Spinal cord (tissue), 10 donors: ENCODE measurements at places on chromosomes 6 and 20. TPM values are rescaled to one million over a fixed set of nuclear protein-coding genes. Genes with fewer than 3 reads are reported as not detected.
A peak's percentile ranks its signal among the peaks of the same experiment; 100 is the strongest.

- no peak overlapping the region for H3K4me3 ChIP-seq
- peaks cover 43% of the 10 kb centered on the region for H3K36me3 ChIP-seq
- H3K27ac ChIP-seq, result no peak overlapping the region
- peaks cover 7% of the 10 kb centered on the region for H3K4me1 ChIP-seq
Measured at GRCh38 chr20:2149507-2149906, 47.9 kb downstream of the STK35 start.

DNA sequence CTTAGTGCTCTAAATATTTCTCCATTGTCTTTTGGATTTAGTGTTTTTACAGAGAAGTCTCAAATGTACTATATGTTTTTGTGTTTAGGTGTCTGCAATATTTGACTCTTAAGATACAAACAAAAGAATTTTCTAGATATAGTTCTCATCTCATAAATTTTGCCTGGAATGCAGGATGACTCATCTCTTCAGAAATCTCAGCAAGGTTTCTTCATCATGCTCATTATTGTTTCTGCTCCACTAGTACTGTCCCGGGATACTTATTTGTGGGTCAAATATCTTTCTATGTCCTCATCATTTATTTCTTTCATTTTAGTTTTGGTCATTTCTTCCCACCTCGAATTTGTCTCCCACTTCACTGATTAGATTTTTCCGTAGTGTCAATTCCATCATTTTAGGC is 9.5 kb downstream of the AHI1 start:
- no peak for DNase-seq
- peaks cover 5% of the 10 kb centered on the region for H3K36me3 ChIP-seq
- no peaks in the 10 kb centered on the region for H3K4me1 ChIP-seq

GRCh38 chr6:148328876-148329555 is 13.6 kb upstream of the SASH1 start:
- H3K4me1 ChIP-seq, result no peaks in the 10 kb centered on the region
- peak overlapping the region; percentile 72 for H3K27ac ChIP-seq
- no peak overlapping the region for H3K4me3 ChIP-seq
- H3K27me3 ChIP-seq, result no peaks in the 10 kb centered on the region

DNA sequence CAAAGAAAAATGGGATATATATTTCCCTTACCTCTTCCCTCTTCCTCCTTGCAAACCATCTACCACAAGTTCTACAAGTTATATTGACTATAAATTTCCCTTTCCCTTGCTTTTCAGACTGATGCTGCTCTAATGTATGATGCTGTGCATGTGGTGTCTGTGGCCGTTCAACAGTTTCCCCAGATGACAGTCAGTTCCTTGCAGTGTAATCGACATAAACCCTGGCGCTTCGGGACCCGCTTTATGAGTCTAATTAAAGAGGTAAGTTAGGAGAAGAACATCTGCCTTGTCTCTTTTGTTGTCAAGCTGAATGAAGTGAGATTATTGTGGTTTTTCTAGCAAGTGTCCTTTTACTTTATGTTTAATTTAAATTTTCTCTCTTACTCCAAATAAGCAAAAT is 406.0 kb downstream of the GRIK2 start:
- H3K27me3 ChIP-seq, result no peaks in the 10 kb centered on the region
- H3K4me1 ChIP-seq, result no peaks in the 10 kb centered on the region
- no peak overlapping the region for H3K27ac ChIP-seq
- DNase-seq, result no peak
- no peak overlapping the region for H3K4me3 ChIP-seq

DNA sequence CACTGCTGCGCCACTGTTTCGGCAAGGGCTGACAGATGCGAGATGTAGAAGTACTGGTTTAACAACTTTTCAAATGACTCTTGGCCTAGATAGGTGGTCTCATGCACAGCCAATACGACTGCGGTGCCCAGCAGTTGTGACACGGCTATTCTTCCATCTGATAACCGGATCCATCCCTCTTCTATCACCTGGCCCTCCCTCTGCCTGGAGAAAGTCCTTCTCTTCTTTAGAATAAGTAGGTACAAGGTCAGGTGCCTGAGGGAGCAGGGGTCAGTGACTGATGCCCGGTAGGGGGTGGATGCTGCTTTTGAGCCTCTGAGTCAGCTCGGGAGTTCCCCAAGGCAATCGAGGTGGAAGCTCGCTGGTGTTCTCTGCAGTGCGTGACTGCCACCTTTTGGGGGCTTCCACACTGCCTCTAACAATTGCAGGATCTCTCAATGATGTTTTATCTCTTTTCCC is 166.8 kb upstream of the GRIK2 start:
- no peak overlapping the region for H3K4me3 ChIP-seq
- H3K36me3 ChIP-seq, result no peaks in the 10 kb centered on the region
- H3K27me3 ChIP-seq, result no peaks in the 10 kb centered on the region
- H3K4me1 ChIP-seq, result no peaks in the 10 kb centered on the region
- H3K27ac ChIP-seq, result no peak overlapping the region
- no peak for DNase-seq

DNA sequence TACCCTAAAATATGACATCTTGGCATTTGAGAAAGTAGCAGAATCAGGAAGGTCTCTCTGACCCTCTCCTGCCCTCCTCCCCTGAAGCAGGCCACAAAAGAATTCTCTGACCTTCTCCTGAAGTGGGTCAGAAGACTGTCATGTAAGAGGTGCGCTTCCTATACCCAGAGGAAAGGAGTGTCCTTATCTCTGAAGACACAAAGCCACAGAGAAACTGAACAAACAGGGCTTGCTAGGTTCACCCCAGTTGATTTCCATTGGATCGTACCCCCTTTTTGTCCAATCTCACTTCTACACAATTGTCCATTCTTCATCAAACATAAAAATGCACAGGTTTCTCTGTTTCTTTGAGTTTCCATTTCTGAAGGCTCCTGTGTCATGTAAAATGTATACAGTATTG is 272.0 kb upstream of the SOX4 start:
- no peak for DNase-seq
- H3K4me1 ChIP-seq, result no peaks in the 10 kb centered on the region
- no peak overlapping the region for H3K27ac ChIP-seq
- H3K27me3 ChIP-seq, result no peaks in the 10 kb centered on the region

DNA sequence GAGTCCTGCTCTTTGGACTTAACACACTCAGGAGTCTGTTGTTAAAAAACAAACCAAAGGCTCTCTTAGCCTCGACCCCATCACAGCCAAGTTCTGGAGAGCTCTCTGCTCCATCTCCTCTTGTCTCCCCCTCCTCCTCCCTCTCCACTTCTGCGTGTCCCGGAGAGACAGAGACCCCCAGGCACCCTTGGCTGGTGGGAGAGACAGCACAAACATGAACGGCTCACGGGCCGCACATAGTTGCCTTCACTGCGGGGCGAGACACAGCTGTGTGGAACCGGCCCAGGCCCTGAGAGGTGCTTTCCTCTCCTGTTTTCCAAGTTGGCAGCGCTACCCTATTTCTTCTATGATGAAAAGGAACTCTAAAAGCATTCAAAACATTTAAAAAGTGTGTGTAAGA is 23.3 kb upstream of the MYT1 start:
- H3K27me3 ChIP-seq, result no peaks in the 10 kb centered on the region
- peaks cover 34% of the 10 kb centered on the region for H3K4me1 ChIP-seq
- no peak for DNase-seq
- H3K36me3 ChIP-seq, result no peaks in the 10 kb centered on the region

GRCh38 chr20:12659942-12660341 is 348.8 kb upstream of the SPTLC3 start:
- H3K27me3 ChIP-seq, result no peaks in the 10 kb centered on the region
- no peaks in the 10 kb centered on the region for H3K4me1 ChIP-seq
- no peak overlapping the region for H3K27ac ChIP-seq
- no peak for DNase-seq

GRCh38 chr20:10927011-10927583 is 253.3 kb upstream of the JAG1 start:
- no peaks in the 10 kb centered on the region for H3K36me3 ChIP-seq
- H3K27ac ChIP-seq, result no peak overlapping the region
- H3K27me3 ChIP-seq, result no peaks in the 10 kb centered on the region

TRIM15 gene
- total RNA-seq, result not detected

KCNK16 gene
- not detected for total RNA-seq

RUNX2 gene
- total RNA-seq, result 2.8 TPM

GFRA4 gene
- total RNA-seq, result not detected

ARFGEF2 gene
- total RNA-seq, result 45.1 TPM

OR2H2 gene
- total RNA-seq, result not detected
